AG10803 (cell line): ENCODE measurements at places on chromosomes 13 and 19.
A peak's percentile ranks its signal among the peaks of the same experiment; 100 is the strongest.

DNA sequence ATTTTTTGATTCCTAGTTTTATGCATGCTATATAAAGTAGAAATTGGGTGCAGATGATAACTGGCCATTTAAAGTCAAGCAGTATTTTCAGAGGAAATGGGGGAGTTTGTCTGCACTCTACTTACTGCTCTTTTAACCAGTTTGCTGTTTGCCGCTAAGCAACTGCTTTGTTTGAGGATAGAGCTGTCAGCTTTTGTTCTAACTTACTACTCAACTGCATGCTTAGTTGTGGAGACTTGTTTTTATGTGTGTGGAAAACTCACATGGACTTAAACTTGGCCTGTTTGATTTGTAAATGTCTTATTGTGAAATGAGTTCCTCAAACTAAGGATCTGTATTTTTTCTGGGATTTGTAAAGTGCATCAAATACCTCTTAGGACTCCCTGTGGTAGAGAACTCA, 591.1 kb downstream of the PCDH9 start:
- no peak for DNase-seq

- no peak for DNase-seq
These were observed 95.3 kb upstream of the SLC15A1 start for GRCh38 chr13:98847780-98848179.

DNA sequence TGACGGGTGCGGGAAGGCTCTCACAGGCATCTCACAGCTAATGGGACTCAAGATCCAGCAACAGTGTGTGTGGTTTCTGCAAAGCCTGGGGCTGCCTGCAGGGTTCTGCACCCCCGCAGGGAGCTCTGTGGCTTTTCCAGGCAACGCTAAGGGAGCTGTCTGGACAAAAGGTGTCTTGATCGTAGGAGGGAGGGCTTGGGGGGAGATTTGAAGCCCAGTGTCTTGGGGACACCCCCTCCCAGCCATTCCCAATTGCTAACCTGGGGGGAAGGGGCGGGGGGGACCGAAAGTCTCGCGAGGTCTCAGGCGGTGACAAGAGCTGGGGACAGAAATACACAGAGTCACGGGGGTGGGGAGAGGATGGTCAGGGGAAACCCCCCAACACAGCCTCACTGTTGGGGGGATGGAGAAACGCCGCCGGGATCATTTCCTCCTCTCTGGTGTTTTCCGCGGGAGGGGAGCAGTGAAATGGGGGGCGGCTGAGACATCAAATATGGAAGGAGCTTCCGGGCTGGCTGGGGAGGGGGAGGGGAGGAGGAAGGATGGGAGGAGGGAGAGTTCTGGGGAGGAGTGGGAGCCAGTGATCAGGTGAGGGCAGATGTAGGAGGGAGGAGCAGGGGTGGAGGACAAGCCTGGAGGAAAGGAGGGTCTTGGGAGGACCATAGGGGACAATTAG, 13.3 kb downstream of the KCNC3 start:
- no peak for DNase-seq

DNA sequence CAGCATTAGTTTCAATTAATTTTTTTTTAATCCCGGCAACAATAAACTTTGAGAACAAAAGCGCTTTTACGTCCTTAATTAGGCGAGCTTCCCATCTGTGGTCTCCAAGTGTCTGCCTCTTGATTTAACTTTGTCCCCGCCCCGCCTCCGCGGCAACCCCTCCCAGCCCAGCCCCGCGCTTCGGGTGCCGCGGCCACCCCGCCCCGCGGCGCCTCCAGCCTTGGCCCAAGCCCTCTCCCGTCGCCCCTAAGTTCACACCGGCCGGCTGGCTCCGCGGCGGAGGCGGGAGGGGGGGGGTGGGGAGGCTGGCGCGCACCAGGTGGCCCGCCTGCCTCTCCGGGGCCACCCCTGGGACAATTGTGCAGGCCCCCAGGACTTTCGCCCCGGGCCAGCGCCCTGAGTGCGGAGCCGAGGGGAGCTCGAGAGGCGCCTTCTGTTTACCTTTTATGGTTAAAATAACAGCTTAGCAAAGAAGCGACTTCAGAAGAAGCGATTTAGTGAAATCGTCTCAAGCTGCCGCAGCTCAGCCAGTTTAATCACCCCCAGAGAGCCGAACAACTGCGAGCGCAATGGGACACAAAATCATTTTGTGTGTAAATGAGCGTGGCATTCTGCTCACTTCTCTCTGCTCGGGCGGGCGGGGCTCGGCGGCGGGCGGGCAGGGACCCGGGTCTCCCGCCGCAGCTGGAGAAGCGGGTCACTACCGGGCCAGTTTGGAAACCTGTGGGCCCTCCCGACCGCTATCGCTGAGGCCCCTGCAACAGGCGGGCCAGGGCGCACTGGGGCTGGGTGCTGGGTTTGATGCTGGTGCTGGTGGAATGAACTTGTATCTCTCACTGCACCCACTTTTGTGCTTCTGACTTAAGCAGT, 1.4 kb downstream of the KCTD15 start:
- DNase-seq: peak; percentile 33

DNA sequence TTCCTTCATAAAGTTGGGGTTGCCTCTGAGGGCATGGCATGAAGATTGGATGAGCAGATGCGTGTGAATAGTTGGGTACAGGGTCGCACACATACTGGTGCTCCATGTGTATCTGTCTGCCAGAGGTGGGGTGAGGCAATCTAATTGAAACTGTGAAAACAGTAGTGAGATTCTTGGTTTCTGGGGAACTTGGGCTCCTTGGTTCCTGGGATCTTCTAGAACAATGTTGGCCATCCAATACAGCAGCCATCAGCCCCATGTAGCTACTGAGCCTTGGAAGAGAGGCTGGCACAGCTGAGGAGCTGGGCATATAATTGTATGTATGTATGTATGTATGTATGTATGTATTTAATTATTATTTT, 616 bp downstream of the FCHO1 start:
- DNase-seq: no peak

GRCh38 chr19:42477933-42478332, 35.2 kb upstream of the CXCL17 start:
- no peak for DNase-seq

- peak; percentile 11 for DNase-seq
These were observed 991 bp downstream of the OBI1 start for GRCh38 chr13:78657699-78658629.

- no peak for DNase-seq
These were observed 22.3 kb upstream of the EPHX3 start for GRCh38 chr19:15254547-15254946.

- no peak for DNase-seq
These were observed 156.2 kb downstream of the CACNA1A start for GRCh38 chr19:13350072-13350471.

GRCh38 chr19:2123682-2124387, 27.1 kb downstream of the IZUMO4 start:
- DNase-seq: no peak

DNA sequence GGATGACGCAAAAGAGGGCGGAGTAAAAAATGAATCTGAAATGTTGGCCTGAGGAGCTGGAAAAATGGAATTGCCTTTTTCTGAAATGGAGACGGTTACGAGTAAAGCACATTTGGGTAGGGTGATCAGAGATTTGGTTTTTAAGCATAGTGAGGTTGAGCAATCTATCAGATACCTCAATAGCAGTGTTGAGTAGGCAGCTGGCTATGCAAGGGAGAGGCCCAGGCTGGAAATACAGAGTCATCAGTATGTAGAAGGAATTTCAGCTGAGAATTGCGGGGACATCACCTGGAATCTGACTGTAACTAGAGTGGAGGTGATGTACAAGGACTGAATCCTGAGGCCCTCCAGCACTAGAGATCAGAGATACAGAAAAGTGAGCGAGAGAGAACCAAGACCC, 224.8 kb downstream of the LMO7 start:
- no peak for DNase-seq

- no peak for DNase-seq
These were observed 149.0 kb upstream of the SERP2 start for GRCh38 chr13:44224450-44225149.

- DNase-seq: no peak
These were observed 1567.4 kb downstream of the EFNB2 start for GRCh38 chr13:104967836-104968630.

DNA sequence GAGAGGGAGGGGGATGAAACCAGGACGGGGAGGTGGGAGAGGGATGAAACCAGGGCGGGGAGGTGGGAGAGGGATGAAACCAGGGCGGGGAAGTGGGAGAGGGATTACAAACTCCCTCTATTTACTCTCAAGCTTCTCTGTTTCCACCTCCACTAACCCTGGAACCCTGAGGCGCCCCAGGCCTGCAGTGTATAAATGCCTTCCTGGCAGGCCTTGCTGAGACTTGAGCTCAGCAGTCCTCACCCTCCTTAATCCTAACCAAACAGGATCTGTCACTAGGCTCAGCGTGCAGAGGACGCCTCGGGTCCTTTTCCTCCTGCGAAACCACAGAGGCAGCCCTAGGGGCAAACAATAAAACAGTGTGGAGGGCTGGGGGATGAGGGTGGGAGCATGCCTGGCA, 32.1 kb upstream of the OR1M1 start:
- DNase-seq: no peak

GRCh38 chr13:20461481-20461859, 64.2 kb downstream of the CRYL1 start:
- DNase-seq: peak; percentile 17

- DNase-seq: no peak
These were observed 7.9 kb downstream of the PIP5K1C start for GRCh38 chr19:3692141-3693024.

GRCh38 chr19:53772943-53773342, 51.2 kb downstream of the NLRP12 start:
- DNase-seq: peak; percentile 58

DNA sequence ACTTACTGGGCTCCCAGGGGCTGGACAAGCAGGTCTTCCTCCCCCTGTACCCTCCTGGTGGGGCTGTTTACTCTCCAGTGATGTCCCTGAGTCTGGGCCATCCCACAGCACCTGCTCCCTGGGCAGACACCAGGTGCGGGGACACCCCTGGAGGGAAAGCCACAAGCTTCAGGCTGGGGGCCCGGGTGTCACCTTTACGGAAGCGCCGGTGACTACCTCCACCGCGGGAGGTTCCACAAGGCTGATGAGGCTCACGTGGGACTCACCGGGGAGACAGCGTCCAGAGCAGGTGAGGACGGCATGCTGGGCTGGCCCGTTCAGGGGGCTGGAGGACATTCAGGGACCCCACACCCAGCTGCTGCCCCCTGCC, 24.9 kb downstream of the NFILZ start:
- no peak for DNase-seq

DNA sequence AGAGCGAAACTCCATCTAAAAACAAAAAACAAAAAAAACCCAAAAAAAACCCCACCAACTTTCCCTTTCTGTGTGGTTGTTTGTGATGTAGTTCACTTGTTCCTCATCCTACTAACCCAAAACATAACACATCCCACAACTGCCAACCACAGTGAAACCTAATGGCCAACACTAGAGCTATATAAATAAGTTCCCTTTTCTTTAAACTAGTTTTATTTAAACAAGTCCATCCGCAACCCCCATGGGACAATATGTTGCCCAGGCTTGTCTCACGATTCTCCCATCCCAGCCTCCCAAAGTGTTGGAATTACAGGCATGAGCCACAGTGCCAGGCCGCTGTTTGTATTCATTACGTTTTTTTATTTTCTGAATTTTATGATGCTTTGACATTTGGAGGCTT, 71.2 kb upstream of the ADGRE5 start:
- no peak for DNase-seq

DNA sequence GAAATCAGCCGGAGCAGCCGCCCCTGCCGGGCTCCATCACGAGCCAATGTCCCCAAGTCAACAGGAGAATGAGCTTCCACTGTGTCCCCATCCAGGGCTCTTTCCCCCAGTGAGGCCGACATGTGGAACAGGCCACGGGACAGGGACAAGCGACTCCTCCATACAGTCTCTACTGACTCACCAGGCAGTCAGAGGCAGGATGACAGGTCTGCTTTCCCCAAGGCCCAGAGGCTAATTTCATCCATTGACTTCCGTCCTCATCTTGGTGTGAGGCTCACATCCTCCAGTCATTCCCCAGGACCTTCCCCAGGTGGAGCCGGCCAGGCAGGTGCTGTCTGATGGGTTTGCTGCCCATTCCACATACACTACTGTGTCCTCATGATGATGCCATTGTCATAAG, 3.5 kb downstream of the CEACAM6 start:
- DNase-seq: no peak

DNA sequence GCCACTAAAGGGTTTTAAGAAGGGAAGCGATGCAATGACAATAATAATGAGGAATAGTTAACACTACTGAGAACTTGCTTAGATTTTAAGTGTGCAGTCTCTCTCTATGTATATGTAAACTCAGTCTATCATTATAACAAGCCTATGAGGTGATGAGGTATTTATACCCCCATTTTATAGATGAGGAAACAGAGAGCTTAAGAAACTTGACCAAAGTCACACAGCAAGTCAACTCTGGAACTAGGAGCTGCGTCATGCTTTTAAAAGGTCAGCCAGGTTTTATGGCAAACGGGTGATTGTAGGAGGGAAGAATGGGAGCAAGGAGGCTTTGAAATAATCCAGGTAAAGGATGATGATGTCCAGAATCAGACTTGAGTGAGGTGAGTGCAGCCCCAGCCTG, 103.4 kb downstream of the TM9SF2 start:
- no peak for DNase-seq

GRCh38 chr13:23674795-23675640, 104.8 kb downstream of the TNFRSF19 start:
- DNase-seq: peak; percentile 71

DNA sequence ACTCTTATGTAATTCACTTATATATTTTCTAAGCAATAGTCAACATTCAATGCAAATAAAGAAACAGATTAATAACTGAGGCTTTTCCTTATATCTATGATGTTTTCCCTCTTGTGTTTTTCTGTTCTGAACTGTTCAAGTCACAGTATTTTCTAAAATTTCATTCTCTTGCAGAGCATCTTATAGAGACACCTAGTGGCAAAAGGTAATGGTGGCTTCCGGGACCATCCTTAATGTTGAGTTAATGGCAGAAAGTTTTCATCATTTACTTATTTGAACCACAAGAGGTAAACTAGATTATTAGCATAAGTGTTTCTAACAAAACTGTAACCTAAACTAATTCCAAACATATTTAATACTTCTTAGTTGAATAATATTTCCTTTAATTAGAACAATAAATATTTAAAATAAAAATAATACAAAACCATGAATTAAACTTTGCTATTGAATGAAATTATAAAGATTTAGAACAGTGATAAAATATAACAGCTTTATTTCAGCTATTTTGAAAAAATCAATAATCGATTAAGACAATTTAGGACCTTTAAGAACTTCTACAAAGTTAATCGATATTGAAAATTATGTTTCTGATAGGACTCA, 1.7 kb upstream of the SLITRK5 start:
- no peak for DNase-seq

DNA sequence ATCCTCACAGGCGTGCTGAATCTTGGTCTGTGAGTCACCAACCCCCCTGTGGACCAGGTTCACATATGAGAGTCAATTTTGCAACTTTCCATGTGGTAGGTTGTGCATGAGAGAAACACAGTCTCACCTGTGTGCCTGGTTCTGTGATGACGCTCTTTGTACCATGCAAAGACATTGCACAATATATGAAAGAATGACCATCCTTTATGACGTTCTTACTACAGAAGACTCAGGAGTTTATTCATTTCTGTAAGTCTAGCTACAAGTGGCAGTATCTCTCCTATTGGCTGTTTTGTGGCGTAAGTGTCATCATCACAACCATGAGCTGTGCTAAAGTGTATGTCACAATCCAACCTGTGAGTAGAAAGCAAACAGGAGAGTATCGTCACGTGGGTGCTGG, 43.8 kb upstream of the ZNF728 start:
- DNase-seq: no peak
